Breast epithelium (tissue), 4 donors: ENCODE measurements at places on chromosomes 7 and 10. TPM values are rescaled to one million over a fixed set of nuclear protein-coding genes. Genes with fewer than 3 reads are reported as not detected.

The MACROH2A2 gene
- 4.8 TPM for total RNA-seq

DNA sequence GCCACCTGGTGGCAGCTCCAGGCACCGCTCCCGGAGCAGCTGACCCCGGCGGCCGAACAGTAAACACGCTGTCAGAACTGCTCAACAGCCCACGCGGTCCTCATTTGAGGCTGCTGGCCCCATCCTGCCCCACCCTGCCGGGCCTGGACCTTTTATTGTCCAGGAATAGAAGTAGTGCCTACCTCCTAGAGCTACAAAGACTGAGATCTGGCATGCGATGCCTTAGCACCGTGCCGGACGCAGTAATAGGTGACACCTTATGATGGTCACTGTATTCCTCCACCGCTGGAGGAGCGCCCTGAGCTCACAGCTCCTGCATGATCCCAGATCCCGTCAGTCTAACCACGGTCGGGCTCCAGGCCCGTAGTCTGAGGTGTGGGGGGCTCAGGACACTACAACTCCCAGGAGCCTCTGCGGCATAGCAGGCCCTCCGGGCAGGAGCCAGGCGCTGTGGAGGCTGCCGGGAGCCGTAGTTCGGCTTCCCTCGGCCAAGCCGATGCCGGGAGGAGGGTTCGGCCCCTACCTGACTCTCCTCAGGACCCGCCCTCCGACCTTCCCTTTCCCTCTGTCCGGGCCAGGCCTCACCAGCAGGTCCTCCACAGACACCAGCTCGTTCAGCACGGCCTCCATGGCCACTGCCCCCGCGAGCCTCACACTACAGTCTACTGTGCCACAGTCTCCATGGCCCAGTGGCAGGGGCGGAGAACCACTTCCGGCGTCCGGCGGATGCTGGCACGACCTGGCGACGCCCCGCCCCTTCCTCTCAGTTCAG lies at the start of gene FIS1:
Gene FIS1, minus strand, starts transcription at position 707 of the 772 bp plus-strand sequence. Its CDS starts 77 bp downstream, at position 630.
- DNase-seq = peak; percentile 94
- peak within 1 kb of the TSS; percentile 72 for H3K4me3 ChIP-seq
- H3K27me3 ChIP-seq = no peaks in the 10 kb centered on the region
- H3K36me3 ChIP-seq = no peaks in the 10 kb centered on the region
- H3K27ac ChIP-seq = peak within 1 kb of the TSS; percentile 98
- H3K4me1 ChIP-seq = no peaks in the 10 kb centered on the region

The HMX2 gene
- not detected for total RNA-seq

The ZNF282 gene
- total RNA-seq = 17.4 TPM

DNA sequence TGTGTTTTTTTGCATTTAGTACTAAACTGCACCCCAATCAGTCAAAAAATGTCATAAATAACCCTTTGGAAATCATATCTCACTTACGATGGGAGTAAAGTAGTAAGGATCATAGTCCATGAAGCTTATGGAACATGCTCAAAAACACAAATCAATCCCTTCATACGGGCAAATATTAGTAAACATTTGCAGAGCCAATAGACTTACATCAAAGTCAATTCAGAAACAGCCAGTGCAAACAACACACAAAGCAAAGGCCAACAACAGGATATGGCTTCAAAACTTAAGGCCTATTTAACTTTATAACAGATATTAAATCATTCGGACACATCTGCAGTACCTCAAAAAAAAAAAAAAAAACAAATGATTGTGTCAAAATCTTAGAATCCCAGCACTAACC lies 32.1 kb downstream of the SGCE start:
- DNase-seq = no peak
- H3K4me1 ChIP-seq = no peaks in the 10 kb centered on the region
- H3K27me3 ChIP-seq = no peaks in the 10 kb centered on the region
- no peaks in the 10 kb centered on the region for H3K36me3 ChIP-seq

The GNGT1 gene
- total RNA-seq = not detected

The AKR1C2 gene
- total RNA-seq = 25.9 TPM

DNA sequence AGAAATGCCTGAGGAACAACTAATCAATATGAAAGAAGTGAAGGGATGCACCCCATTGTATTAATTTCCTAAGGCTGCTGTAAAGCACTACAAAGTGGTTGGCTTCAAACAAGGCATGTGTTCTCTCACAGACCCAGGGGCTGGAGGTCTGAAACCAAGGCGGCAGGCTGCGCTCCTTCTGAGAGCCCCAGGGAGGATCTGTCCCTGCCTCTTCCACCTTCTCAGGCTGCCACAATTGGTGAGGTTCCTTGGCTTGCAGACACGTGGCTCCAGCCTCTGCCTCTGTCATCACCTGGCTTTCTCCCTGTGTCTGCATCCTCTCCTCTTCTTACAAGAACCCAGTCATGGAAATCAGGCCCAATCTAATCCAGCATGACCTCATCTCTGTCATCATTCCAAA lies 110.1 kb downstream of the TNS3 start:
- no peak overlapping the region for H3K4me3 ChIP-seq
- no peaks in the 10 kb centered on the region for H3K36me3 ChIP-seq
- peak overlapping the region; percentile 55 for H3K27ac ChIP-seq
- no peaks in the 10 kb centered on the region for H3K4me1 ChIP-seq

DNA sequence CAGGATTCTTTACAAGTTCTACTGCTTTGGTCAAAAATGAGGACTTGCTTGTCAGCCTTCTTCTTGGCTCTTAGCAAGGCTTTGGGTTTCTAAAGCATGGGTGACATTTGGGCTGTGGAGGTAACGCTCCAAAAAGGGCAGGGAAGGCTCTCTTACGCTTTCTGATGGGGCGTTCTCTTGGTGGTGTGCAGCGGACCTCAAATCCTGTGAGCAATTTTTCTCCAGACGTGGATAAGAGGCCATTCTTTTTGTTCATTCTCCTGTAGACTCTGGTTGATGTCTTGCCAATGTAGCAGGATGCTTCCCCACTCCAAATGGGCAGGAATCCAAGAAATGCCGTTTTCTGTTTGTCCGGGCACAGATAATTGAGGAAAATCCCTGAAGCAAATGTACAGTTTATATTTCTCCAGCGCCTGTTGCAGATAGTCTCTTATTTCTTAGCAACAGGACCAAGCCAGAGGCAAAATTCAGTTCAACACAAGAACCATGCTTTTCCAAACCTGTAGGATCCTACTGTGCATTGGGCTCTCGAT lies 138.4 kb upstream of the NFE2L3 start:
- no peak for DNase-seq
- no peaks in the 10 kb centered on the region for H3K27me3 ChIP-seq
- no peak overlapping the region for H3K27ac ChIP-seq
- H3K4me3 ChIP-seq = no peak overlapping the region

- no peaks in the 10 kb centered on the region for H3K27me3 ChIP-seq
- DNase-seq = no peak
- H3K4me3 ChIP-seq = no peak overlapping the region
Measured at GRCh38 chr7:11252705-11253272, 279.1 kb downstream of the PHF14 start.

DNA sequence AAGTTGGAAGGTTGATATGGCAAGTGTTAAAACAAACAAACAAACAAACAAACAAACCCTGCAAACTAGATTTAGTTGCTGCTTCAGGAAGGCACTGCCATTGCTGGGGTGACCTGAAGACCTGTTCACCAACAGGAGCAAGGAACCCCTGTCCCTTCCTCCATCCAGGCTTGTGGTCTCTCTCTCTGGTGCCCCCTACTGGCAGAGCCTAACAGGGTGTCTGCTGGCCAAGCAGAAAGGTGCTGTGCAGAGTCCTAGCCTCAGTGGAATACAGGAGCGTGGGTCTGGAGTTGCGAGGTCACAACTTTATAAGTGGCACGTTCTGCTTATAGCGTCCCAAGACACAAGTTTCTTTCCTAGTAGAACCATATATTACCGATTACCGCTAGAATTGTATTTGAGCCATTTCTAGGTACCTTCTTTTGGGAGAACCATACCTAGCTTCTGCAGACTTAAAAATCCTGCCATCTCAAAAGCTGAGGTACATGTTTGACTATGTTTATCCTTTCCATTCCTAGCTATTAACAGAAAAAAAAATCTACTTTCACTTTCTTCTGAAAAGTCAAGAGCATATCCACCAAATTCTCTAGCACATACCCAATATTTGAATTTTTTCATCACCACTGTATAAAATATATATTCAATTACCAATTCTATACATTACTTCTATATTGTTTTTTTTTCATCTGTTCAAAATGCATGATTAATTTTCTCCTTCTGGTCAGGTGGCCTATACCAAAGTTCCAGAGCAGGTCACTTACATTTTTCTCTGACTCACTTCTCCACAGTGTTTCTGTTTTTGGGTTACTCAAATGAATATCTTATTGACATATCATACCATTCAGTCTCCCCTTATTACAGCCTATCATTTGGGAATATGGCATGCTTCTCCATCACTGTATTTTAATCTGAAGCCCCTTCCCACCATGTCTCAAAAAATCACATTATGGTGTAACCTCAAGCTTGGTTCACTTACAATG lies 29.1 kb upstream of the CALD1 start:
- H3K4me1 ChIP-seq = no peaks in the 10 kb centered on the region
- H3K27me3 ChIP-seq = no peaks in the 10 kb centered on the region
- no peak overlapping the region for H3K4me3 ChIP-seq
- H3K36me3 ChIP-seq = no peaks in the 10 kb centered on the region

GRCh38 chr7:142459551-142459963 lies 201.7 kb upstream of the PRSS58 start:
- no peak overlapping the region for H3K4me3 ChIP-seq
- no peak for DNase-seq
- H3K4me1 ChIP-seq = no peaks in the 10 kb centered on the region
- no peaks in the 10 kb centered on the region for H3K36me3 ChIP-seq
- no peaks in the 10 kb centered on the region for H3K27me3 ChIP-seq
- no peak overlapping the region for H3K27ac ChIP-seq

DNA sequence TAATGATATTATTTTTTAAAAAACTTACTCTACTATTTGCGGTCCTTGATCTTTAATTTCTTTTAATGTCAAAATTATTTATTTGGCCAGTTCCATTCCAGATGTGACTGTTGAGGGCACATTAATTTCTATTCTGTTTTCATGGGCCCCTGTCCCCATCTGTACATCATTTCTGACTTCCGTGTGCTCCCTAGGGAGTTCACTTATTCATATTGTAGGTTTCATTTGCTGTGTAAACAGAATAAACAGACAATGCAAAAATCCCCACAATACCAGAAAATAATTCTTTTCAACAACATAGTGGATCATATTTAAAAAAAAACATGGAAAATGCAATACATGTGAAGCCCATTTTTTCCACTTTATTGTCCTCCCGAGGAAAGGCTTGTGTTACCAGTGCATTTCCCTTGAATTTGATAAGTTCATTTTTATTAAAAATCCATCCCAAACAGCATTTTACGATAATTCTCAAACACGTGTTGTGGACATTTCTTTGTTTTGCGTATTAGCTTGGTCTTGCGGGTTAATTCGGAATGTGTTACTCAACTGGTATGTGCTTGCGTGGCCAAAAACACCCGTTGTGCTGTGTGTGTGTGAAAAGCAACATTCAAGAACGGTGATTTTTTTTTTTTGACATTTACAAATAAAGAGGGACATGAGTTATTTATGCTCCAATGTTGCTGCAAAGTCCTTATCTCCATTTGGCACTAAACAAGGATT lies 138.4 kb downstream of the MGMT start:
- H3K4me3 ChIP-seq = no peak overlapping the region
- no peaks in the 10 kb centered on the region for H3K27me3 ChIP-seq
- H3K27ac ChIP-seq = no peak overlapping the region
- no peaks in the 10 kb centered on the region for H3K4me1 ChIP-seq

- H3K4me1 ChIP-seq = no peaks in the 10 kb centered on the region
- no peak overlapping the region for H3K27ac ChIP-seq
- DNase-seq = peak; percentile 48
- no peaks in the 10 kb centered on the region for H3K27me3 ChIP-seq
- peak overlapping the region; percentile 43 for H3K4me3 ChIP-seq
Measured at GRCh38 chr10:48465860-48466521, 138.9 kb downstream of the ARHGAP22 start.

The PRKCQ gene
- 1.8 TPM for total RNA-seq

DNA sequence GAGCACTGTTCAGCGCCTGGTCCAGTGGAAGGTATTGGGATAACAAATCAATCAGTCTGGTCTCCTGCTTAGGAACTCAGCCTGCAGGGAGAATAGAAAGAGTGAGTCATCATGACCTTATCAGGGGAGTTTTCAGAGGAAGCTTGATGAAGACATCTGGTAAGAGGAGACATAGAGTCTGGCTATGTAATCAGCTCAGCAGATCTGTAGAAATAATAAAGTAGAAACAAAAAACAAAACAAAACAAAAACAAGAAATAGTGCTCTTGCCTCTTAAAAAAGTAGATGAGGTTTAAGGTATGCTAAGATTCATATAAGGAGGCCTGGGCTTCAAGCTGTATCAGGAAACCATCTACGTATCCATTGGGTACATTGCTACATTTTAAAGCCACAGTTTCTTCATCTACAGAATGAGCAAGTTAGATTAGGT lies 14.4 kb downstream of the TAS2R41 start:
- H3K36me3 ChIP-seq = no peaks in the 10 kb centered on the region
- H3K27me3 ChIP-seq = no peaks in the 10 kb centered on the region
- no peaks in the 10 kb centered on the region for H3K4me1 ChIP-seq
- H3K27ac ChIP-seq = peak overlapping the region; percentile 70
- DNase-seq = no peak

- no peak overlapping the region for H3K4me3 ChIP-seq
- H3K4me1 ChIP-seq = no peaks in the 10 kb centered on the region
- H3K27me3 ChIP-seq = no peaks in the 10 kb centered on the region
- no peak overlapping the region for H3K27ac ChIP-seq
Measured at GRCh38 chr10:44259090-44259874, 125.6 kb downstream of the CXCL12 start.

- peaks cover 22% of the 10 kb centered on the region for H3K4me1 ChIP-seq
- no peak overlapping the region for H3K4me3 ChIP-seq
- H3K27ac ChIP-seq = peak overlapping the region; percentile 59
- no peak for DNase-seq
- H3K36me3 ChIP-seq = no peaks in the 10 kb centered on the region
Measured at GRCh38 chr7:104980841-104981671, 32.9 kb upstream of the KMT2E start.

The C10orf53 gene
- not detected for total RNA-seq

DNA sequence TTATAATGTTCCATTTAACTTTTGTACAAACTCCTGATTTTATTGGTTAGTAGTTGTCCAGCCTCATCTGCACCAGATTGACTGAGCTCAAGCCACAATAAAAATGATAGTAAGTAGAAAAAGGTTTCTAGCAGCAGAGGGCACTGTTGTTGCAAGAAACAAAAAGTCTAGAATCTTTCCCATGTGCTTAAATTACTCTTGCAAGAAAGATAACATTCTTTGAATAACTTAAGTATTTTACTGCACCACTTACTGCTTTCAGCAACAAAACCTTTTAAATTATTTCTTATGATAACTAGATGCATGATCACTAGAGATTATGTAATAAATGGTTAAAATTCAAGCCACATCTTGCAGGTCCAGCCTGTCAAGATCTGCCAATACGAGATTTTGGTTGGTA lies 27.0 kb downstream of the LMOD2 start:
- no peaks in the 10 kb centered on the region for H3K27me3 ChIP-seq
- no peaks in the 10 kb centered on the region for H3K4me1 ChIP-seq
- H3K27ac ChIP-seq = no peak overlapping the region
- DNase-seq = no peak

GRCh38 chr7:121395494-121395960 lies 581 bp downstream of the FAM3C start:
- H3K27me3 ChIP-seq = no peaks in the 10 kb centered on the region
- H3K4me3 ChIP-seq = peak overlapping the region; percentile 84
- no peak for DNase-seq
- H3K36me3 ChIP-seq = no peaks in the 10 kb centered on the region

GRCh38 chr10:55449981-55450380 lies 649.0 kb upstream of the PCDH15 start:
- no peaks in the 10 kb centered on the region for H3K36me3 ChIP-seq
- H3K4me1 ChIP-seq = no peaks in the 10 kb centered on the region
- no peak overlapping the region for H3K4me3 ChIP-seq
- no peaks in the 10 kb centered on the region for H3K27me3 ChIP-seq
- no peak for DNase-seq

The SFRP4 gene
- total RNA-seq = 27.2 TPM
